ENCODE measurements at places on chromosomes 7 and 10.
A peak's percentile ranks its signal among the peaks of the same experiment; 100 is the strongest.

- DNase-seq = no peak
Observed at GRCh38 chr7:15507171-15507570, 54.6 kb downstream of the AGMO start.

- no peak for DNase-seq
Observed at GRCh38 chr7:82714883-82715282, 271.3 kb upstream of the CACNA2D1 start.

DNA sequence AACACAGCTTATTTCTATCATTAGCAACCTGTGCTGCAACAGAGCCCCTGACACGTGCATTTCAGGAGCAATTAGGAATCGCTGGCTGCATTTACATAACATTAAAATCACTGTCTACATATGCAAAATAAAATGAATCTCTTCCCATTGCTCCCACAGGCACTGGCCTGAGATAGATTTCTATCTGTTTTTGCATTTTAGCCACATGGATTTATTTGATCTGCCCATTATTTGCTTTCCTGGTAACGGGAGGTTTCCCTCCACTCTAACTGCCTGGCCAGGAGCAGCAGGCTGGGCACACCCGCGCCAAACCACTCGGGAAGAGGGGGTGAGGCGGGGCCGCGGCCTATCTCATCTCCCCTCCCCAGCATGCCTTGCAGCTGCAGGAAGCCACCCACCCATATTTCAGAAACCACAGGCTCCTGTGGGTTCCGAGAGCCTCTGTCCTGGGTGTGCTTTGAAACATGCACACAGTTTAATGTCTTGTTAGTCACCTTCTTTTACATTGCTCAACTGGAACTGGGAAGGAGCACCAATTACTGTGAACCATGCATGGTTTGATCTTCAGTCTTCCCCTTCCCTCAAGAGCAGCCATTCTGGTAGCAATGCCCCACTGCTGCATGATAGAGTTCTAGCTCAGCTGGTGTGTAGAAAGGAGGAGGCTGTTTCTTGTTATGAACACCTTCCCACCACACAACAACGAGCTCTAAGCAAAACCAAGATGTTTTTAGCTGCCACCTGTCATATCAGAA lies 37.7 kb upstream of the IKZF1 start:
- peak; percentile 93 for DNase-seq

DNA sequence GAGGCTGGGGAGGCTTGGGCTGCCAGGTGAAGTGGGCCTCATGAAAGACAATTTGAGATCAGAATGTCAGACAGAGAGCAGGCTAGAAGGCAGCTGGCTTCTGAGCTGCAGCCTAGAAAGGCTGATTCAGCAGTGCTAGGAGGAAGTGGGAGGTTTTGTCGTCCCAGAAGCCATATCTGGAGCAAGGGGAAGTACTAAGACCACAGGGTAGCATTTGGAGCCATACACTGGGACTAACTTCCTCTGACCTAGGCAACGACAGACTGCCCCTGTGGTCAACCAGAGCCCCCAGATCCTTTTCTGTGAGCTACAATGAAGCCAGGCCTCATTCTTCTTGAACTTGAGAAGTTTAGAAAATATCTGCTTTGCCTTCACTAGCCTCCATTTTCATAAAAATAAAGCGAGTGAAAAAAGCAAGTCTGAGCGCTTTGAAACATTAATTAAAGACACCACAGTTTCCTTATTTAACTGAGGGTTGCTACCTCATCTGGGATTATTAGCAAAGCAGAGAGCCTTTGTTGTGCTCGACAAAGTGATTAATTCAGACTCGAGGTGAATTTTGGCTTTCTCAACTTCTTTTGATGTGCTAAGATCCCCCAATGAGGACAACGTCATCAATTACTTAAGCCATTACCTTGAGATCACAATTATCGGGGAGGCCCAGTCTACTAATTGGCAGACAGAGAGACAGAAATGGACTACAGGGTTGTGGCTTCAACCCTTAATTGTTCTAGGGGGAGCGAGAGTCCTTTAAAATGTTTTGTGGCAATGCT lies 26.6 kb downstream of the TBXAS1 start:
- DNase-seq = peak; percentile 32

DNA sequence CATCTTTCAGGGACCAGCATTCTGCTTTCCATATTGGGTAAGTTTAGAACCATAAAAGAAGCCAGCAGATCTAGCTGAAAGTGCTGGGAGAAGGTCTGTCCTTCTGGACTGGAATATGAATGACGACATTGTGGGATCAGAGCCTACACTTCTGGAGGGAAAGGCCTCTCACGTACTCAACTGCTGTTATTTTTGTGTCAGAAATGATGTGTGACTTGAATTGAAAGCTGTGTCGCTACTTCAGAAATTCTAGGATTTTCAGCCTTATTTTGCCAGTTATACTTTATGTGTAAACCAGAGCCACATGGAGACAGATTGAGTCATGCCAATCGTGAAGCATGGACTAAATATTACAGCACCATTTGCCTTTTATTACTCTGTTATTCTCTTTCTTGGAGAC lies 231.0 kb downstream of the KIAA1217 start:
- DNase-seq = no peak

DNA sequence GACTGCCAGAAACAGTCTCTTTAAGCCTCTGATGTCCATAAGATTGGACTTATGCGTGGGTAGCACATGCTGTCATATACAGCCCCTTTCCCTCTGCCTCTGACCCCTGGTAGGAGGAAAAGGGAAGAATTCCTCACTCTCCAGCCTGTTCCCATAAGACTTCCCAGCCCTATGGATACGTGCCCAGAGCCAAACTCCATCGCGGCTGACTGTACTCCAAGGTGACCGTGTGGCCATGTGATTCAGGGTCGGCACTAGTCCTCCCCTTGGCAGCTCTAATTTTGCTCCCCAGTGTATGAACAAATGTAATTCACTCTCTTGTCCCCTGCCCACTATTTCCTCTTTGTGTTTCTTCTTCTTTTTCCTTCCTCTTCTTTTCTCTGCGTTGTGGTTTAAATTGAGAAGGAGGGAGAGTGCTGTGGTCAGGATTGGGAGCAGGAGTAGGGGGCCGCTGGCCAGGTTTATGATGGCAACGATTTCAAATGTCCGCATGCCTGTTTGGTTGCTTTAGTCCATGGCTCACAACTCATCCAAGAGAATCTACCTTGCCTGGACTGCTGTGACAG lies 43.8 kb downstream of the PRLHR start:
- no peak for DNase-seq

- DNase-seq = no peak
Observed at GRCh38 chr10:125883211-125883610, 2.1 kb upstream of the DHX32 start.

GRCh38 chr10:112374724-112375541 lies 1.0 kb downstream of the ACSL5 start:
- peak; percentile 38 for DNase-seq

All from activated CD4-positive, alpha-beta T cell treated with anti-CD3 and anti-CD28 coated beads, Interleukin-2, Interleukin-6, amounts not matched to agents 100 ng/mL and 50 ng/mL, durations not matched to agents 16 hours and 8 hours (primary cell).